RKO (cell line): ENCODE measurements at places on chromosomes 16 and 17.

DNA sequence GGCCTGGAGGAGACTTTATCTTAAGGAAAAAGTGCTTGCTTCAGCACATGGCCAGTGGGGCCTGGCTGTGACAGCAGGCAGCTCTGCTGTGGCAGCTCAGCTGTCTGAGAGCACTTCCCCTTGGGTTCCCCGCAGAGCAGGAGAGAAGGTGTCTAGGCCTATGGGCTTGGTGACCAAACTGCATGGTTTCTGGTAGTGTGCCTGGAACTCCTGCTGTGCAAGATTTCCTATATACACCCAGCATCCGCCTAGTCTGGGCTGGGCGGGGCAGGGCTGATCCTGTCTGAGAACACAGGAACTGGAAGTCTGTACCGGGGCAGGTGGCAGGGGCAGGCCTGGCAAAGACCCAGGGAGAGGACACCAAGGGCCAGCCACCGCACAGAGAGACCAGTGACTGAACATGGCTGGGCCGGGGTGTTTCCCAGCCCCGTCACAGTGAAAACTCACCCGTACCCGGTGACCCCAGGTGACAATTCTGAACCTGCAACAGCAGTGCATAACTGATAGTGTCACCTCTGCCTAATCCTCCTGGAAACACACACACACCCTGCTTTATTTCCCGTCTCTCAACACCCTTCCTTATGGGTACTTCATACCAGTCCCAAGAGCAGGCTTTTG, 39.3 kb downstream of the CHD9 start:
- no peak for DNase-seq

DNA sequence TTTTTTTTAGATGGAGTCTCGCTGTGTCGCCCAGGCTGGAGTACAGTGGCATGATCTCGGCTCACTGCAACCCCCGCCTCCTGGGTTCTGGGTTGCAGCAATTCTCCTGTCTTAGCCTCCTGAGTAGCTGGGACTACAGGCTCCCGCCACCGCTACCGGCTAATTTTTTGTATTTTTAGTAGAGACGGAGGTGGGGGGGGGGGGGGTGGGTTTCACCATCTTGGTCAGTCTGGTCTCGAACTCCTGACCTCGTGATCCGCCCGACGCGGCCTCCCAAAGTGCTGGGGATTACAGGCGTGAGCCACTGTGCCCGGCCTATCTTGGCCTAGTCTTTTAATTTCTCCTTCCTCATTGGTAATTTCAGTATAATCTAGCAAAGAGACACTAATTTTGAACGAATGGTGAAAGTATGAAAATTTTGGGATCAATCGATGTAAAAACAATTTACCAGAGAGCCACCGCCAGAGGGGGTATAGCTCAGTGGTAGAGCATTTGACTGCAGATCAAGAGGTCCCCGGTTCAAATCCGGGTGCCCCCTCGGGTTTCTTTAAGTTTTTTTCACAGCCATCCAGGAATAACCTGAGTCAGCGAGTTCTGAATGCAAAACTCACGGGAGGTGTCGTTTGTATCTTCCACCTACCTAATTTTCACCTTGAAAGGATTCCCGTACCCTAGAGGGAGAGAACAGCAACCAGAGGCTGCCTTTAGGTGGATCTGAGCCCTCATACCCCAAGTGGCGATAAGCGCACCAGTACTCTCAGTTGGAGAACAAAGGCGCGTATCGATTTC, 2.5 kb upstream of the LASP1 start:
- DNase-seq = peak; percentile 81

DNA sequence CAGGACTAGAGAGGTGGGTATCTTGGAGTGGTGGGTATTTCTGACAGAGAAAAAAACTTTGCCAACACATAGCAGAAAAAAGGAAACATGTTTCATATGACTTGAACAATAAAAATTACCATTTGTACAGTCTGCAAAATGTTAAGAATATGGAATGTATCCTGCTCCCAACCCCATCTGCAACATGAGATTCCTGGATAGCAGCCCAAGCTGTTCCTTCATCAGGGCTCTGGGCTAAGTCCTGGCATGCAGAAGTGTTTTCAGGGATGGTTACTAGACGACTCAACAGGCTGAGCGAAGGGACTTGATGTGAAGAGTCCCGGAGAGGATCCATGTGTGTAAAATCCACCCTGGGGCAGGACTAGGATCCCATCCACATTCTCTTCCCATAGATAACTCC, 121.0 kb upstream of the IRX3 start:
- no peak for DNase-seq

DNA sequence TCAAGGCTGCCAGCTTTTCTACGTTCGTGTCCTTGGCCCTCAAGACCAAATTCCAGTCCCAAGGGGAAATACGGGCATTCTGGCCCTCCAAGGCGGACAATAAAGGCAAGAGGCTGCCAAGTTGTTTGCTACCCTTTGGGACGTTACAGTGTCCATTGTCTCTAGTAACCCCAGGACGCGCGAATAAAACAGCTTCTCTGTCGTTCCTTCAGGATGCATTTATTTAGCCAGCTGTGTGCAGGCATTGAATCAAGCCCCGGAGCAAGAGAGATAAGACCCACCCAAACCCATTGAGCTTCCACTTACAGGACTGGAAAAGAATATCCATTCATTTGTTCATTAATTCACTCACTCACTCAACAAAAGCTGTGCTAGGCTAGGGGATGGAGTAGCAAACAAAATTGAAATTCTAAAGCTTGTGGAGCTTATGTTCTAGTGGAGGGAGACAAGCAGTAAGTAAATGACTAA, 656 bp downstream of the MRPL58 start:
- DNase-seq = peak; percentile 29

DNA sequence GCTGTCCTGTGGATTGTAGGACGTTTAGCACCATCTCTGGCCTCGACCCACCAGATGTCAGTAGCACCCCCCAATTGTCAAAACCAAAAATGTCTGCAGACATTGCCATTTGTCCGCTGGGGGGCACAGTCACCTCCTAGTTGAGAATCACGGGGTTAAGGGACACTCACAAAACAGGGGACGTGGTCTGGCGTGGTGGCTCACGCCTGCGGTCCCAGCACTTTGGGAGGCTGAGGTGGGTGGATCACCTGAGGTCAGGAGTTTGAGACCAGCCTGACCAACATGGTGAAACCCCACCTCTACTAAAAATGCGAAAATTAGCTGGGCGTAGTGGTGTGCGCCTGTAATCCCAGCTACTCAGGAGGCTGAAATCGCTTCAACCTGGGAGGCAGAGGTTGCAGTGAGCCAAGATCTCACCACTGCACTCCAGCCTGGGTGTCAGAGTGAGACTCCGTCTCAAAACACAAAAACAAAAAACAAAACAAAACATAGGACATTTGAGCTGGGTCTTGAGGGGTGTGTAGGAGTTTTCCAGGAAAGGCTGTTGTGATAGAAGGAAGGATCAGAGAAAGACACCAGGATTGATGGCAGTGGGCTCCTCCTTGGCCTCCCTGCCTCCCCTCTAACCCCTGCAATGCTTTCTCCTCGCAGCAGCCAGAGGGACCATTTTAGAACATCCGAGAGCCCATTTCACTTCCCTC, 171.8 kb upstream of the GSE1 start:
- peak; percentile 21 for DNase-seq

DNA sequence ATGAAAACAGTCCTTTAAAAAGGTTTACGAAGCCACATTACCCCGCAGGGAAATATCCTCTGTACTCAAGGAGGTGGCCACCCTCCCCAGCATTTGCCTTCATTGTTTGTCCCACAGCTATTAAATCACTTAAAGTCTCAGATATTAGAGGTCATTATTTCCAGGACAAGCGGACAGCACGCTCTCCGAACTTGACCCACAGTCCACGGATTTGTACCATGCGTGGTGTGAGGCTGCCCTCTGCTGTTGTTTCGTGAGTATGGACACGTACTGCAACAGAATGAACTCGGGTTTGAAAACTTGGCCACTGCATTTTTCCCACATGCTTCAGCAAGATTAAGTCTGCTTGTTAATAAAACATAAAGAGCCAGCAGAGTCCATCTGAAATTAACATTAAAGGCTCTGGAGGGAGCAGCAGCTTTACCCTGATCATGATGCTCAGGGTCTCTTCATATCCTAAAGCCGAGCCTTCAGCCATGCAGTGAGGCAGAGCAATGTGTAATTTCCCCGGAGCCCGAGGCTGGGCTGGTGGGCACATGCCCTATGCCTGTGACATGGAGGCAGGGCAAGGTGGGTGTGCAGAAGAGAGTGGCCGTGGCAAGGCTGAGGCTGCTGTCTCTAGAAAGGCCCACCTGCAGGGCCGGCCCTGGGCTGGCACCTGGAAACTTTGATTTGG, 19.7 kb downstream of the MEAK7 start:
- peak; percentile 36 for DNase-seq

DNA sequence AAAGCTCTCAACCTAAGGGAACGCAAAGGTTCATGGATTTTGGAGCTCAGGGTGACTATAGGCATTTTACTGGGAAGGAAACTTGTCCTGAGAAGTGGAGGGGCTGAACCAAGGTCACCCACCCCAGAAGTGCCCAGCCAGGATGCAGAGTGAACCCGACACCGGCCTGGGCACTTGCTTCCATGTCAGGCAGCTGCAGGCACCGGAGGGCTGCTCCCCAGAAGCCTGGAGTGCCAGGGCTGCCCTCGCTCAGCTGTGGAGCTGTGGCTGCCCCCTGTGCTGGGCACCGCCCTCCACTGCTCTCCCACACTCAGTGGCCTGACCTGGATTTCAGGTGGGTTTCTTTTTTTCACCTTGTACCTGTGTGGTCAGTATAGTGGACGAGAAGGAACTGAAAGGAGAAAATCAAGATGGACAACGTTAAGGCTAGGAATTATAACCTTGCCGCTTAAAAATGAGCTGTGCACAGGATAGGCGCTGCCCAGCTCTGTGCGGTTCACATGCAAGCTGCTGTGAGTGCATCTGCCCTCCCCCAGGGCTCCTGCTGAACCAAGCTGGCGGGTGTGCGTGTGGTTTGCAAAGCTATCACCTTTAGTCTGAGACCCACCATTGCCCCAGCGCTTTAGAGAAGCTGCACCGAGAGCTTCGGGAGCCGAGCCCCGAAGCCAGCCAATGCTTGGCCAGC, 2.2 kb downstream of the MAPK8IP3 start:
- DNase-seq = no peak

DNA sequence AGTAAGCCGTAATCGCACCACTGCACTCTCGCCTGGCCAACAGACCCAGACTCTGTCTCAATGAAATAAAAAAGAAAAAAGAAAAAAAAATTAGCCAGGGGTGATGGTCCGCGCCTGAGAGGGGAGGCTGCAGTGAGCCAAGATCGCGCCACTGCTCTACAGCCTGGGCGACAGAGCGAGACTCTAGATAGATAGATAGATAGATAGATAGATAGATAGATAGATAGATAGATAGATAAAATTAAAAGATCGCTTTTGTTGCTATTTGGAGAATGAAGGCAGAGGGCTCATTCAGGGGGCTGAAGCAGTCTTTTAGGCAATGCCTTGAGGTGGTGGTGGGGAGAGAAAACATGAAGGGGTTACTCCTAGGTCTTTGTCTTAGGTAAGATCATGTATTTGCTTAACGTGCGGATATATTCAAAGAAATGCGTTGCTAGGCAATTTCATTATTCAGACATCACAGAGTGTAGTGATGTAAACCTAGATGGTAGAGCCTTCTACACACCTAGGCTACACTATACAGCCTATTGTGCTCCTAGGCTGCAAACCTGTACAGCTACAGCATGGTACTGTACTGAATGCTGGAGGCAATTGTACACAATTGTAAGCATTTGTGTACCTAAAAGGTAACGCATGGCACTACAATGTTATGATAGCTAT, 4.3 kb upstream of the HES7 start:
- no peak for DNase-seq

DNA sequence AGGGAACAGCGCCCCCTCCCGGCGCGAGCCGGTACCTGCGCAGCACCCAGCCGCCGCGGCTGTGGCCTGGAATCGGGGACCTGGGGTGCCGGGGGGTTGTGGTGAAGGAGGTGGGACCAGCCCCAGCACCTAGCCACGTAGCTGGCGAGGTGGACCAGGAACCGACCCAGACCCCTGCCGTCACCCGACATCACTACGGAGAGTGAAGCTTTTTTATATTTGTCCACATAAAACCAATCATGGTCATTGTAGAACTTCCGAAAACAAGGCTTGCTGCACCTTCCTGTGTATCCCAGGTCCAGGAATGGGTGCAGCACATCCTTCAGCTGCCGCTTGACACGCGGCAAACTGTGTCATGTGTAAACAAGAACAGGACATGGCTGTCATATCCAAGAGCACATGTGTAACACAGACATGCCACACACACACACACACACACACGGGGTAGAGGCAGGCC, 1.3 kb downstream of the HBQ1 start:
- DNase-seq = no peak

DNA sequence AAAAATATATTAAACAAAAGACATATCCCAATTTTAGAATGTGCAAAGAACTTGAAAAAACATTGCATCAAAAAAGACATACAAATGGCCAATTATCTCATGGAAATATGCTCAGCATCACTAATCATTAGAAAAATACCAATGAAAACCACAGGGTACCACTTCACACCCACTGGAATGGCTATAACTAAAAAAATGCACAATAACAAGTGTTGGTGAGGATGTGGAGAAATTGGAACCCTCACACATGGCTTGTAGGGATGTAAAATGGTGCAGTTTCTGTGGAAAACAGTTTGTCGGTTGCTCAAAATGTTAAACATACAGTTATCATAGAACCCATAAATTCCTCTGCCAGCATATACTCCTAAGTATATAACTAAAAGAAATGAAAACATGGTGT, 796 bp upstream of the PSMB6 start:
- DNase-seq = no peak
